ENCODE measurements at places on chromosomes 6 and 20.
A peak's percentile ranks its signal among the peaks of the same experiment; 100 is the strongest.

DNA sequence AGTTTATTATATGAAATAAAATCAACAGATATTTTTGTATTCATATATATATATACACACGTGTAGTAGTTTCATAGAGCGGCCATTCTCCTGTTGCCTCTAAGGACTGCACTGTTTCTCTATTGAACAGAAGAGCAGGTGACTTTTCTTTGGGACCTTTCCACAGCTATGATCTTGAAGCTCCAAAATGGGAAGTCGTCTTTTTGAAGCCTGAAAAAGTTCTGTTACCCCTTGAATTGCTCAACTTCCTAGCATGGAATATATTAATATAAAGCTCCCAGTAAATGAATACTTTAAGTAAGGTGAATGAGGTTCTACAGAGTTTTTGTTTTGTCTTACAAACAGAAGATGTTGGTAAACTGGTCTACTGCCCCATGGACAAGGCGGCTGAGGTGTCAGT lies 42.2 kb upstream of the ADTRP start:
- no peak for DNase-seq

- peak; percentile 26 for DNase-seq
Measured at GRCh38 chr6:113405326-113406047, 451.7 kb upstream of the MARCKS start.

DNA sequence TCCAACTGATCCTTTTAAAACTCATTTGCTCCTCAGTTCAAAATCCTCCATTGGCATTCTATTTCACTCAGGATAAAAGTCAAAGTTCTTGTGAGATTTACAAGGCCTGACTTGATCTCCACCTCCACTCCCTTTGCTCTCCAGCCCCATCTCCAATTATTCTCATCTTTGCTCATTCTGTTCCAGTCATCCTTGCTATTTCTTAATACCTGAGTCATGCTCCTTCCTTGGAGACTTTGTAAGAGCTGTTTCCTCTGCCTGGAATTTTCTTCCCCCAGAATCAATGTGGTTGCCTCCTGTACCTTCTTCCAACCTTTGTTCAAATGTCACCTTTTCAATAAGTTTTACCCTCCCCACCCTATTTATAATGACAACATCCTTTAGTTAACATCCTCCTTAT lies 373.5 kb downstream of the HTR1B start:
- peak; percentile 30 for DNase-seq

DNA sequence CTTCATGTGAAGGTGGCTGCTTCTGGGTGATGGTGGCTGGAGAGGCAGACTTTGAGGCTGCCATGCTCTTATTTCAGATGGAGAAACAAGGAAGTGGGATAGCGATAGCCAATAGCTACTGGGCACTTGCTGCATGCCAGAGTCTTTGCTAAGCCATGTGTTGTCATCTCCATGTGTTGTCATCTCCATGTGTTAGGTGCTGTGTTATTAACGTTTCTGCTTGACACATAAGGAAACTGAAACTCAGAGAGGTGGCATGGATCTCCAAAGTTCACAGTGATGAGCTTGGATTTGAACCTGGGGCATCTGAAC lies 16.9 kb downstream of the KIAA1755 start:
- no peak for DNase-seq

- no peak for DNase-seq
Measured at GRCh38 chr6:8392569-8392968, 42.8 kb downstream of the SLC35B3 start.

- DNase-seq = no peak
Measured at GRCh38 chr6:36283608-36284007, 13.7 kb downstream of the PNPLA1 start.

DNA sequence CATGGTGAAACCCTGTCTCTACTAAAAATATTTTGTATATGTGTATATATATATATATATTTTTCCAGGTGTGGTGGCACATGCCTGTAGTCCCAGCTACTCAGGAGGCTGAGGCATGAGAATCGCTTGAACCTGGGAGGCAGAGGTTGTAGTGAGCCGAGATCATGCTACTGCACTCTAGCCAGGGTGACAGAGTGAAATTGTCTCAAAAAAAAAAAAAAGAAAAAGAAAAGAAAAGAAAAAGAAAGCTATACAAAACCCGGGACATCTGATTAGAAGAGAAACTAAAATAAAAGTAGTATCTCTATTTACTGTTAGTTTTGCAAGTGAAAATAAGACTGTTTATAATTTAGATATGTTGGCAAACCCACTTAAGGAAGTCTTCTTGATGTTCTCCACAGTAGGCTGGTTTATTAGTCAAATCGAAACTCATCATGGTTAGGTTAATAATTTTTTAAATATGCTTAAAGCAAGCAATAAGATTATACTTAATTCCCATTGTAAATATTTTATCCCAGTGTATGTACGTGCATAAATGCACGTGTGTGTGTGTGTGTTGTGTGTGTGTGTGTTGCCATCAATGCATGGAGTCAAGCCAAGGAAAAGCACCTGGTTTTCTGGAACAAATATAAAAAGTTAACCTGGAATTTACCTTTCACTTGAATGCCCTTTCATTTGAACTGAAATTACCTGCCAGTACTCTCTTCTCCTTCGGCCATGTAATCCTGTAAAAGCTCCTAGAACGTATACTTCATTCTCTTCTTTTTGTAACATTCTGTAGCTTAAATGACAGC lies 7.1 kb downstream of the VNN2 start:
- DNase-seq = no peak

DNA sequence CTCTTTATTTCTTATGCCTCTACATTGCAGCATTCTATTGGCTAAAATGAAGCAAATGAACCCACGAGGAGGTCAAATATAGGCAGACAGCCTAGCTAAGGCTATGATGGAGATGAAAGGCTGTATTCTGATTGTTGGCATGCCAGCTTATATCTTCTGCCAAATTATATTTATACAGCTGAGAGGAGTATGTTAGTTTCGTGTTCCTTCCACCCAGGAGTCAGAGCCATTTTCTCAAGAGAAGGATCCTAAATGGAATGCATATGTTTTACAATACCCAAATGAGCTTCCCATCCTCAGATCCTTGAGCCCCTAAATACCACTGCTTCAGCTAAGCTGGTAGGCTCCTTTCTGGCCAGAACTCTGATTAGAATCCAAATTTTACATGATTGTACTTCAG lies 178.4 kb upstream of the HDDC2 start:
- DNase-seq = no peak

- DNase-seq = no peak
Measured at GRCh38 chr6:2449572-2449940, 204.2 kb upstream of the GMDS start.

GRCh38 chr6:142152746-142153145 lies 5.7 kb downstream of the VTA1 start:
- peak; percentile 18 for DNase-seq

- DNase-seq = no peak
Measured at GRCh38 chr6:74834967-74835366, 370.9 kb downstream of the COL12A1 start.

DNA sequence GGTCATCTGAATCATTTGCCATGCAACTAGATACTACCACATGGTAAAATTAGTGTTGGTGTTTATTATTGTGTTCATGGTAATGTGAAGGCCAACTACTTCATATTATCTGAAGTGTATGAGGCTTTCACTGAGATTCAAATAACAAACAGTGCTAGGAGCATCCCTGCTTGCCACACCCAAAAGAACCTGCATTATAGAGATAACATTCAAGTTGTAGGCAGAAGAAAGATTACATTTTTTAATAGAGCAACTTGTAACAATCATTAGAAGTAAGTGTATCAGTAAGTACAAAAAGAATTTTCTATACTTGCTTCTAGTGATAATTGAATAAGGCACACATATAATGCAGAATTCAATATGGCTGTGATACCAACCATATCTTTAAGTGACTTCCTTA lies 49.8 kb downstream of the BCKDHB start:
- DNase-seq = no peak

DNA sequence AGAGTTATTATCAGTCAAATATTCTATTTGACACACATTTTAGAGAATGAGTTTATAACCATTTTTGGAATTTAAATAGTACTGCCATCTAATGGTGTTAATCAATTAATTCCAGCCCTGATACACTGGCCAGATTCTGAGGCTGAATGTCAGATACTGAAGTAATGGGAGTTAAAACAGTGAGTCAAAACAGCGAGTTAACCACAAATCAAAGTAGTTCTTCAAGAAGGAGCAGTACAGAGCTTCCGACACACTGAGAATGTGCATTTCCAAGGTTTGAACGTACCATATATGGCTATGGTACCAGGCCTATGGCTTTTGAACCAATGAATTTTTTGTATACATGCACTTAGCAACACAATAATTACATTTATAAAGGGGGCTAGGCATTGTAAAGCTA lies 11.3 kb upstream of the CEP43 start:
- no peak for DNase-seq

DNA sequence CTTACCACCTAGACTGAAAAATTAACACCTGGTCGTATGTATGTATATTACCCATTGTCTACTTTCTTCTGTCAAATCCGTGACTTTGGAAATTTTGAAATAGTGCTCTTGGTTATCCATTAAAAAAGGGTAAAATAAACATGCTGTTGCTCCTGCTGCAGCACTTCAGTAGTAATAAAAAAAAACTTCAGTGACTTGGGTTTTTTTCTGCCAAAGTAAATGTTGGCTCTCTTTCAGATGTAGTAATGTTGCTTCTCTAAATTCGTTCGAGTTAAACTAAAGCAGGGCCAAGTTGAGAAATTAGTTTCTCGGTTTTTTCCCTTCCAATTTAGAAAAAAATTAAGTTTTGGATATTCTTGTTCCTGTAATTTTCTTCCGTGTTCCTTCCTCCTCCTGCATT lies 34.2 kb downstream of the JARID2 start:
- no peak for DNase-seq

DNA sequence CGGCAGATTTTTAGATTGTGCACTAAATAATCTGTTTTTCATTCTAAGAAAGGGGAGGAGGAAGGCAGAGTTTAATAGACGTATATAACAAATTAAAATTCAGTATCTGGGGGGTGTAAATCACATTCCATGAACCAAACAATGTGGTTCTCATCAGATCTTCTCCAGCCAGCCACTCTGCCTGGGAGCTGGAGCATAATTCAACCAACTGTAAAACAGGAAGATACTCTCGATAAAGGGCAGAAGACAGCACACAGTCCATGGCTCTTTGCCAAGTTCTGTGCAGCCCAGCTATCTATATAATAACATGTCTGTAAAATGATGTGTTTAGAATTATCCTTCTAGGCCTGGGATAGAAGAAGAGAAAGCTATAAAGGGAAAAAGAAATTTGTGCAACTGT lies 289.9 kb upstream of the ZFP64 start:
- DNase-seq = peak; percentile 76

DNA sequence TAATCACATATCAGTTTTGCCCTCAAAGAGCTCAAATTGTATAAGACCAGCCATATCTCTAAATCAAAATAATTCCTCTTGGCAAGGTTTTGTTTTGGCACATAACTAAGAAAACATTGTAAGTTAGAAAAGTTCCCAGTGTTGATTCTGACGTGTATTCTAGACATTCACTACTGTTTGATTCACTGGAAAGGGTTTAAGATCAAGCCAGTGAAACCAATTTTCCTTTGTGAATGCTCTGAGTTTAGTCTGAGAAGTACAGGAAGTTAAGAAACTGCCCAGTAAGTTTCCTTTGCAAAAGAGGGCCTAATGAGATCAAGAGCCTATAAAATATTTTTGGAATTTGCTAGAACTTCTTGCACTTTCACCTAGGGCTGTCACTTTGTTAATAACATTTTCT lies 143.0 kb downstream of the FNDC1 start:
- DNase-seq = no peak

GRCh38 chr6:138821519-138821918 lies 25.6 kb downstream of the ECT2L start:
- no peak for DNase-seq

DNA sequence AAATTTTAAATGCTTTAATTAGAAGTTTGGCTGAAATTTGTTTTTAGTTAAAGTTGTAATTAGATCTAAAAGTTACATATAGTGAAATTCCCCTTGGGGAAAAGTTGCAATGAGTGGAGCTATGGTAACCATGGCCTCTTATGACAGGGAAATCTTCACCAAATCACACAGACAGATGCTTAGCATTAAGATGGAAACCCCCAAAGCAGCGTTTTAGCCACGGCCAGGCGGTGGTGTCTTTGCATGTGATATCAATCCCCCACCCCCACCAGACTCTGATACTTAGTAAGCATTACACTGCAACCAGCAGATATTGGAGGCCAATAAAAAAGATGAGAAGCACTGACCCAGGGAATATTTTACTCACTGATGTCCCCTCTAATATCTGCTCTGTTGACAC lies 75.7 kb downstream of the REPS1 start:
- DNase-seq = no peak

- DNase-seq = no peak
Measured at GRCh38 chr20:13264907-13265306, 43.8 kb downstream of the ISM1 start.

GRCh38 chr6:45421709-45422502 lies 44.2 kb upstream of the SUPT3H start:
- DNase-seq = peak; percentile 73

DNA sequence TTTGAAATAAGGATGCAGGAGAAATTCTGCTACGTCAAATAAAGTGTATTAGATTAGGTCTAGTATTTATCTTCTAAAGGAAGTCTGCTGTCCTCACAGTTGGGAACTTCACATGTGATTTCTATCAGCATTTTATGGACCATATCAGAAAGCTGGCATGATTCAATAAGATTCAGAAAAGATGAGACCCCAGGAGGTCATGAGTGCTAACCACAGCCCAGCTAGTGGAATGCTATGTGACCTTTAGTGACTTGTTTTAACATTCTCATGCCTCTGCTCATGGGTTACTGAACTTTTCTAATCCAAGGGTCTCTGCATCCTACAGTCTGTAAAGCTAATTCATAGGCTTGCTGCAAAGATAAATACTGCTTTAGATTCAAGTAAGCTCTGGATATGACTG lies 150.1 kb downstream of the GMPR start:
- no peak for DNase-seq

GRCh38 chr6:21596145-21596948 lies 2.8 kb downstream of the SOX4 start:
- DNase-seq = peak; percentile 69

GRCh38 chr6:69704916-69705315 lies 91.9 kb downstream of the LMBRD1 start:
- DNase-seq = no peak

- DNase-seq = peak; percentile 9
Measured at GRCh38 chr20:18187020-18187419, 49.4 kb downstream of the KAT14 start.

- DNase-seq = peak; percentile 20
Measured at GRCh38 chr6:154995254-154996015, at the start of gene TIAM2. Gene TIAM2, plus strand, starts transcription at chr6:154995315. Its CDS starts 133,909 bp downstream, at chr6:155129224.

GRCh38 chr6:117463762-117464665 lies 18.5 kb upstream of the DCBLD1 start:
- DNase-seq = peak; percentile 76

GRCh38 chr6:44265007-44265721 lies at the start of gene NFKBIE:
Gene NFKBIE, minus strand, starts transcription at chr6:44265551. Its CDS starts 205 bp downstream, at chr6:44265346.
- peak; percentile 96 for DNase-seq
